ENCODE measurements at places on chromosomes 12 and 14.

DNA sequence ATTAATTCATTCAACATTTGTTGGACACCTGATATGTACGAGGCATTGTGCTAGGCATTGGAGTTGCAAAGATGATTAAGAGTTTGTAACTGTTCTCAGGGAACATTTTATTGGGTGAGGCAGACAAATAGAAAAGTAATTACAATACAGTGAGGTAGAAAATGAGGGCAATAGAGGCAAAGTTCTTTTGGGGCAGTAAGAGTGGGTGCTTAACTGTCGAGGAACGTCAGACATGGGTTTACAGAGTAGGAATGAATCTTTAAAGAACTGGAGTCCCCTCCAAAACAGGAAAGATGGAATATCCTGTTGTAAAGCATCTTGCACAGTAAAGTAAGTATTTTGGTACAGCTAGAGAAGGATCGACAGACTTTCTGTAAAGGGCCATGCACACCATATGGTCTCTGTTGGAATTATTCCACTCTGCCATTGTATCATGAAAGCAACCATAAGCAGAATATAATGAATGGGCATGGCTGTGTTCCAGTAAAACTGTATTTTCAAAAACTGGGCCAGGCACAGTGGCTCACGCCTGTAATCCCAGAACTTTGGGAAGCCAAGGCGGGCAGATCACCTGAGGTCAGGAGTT, 9.1 kb downstream of the CREBL2 start:
- DNase-seq, result no peak

- no peak for DNase-seq
Measured at GRCh38 chr12:80813820-80814219, 97.1 kb downstream of the MYF5 start.

DNA sequence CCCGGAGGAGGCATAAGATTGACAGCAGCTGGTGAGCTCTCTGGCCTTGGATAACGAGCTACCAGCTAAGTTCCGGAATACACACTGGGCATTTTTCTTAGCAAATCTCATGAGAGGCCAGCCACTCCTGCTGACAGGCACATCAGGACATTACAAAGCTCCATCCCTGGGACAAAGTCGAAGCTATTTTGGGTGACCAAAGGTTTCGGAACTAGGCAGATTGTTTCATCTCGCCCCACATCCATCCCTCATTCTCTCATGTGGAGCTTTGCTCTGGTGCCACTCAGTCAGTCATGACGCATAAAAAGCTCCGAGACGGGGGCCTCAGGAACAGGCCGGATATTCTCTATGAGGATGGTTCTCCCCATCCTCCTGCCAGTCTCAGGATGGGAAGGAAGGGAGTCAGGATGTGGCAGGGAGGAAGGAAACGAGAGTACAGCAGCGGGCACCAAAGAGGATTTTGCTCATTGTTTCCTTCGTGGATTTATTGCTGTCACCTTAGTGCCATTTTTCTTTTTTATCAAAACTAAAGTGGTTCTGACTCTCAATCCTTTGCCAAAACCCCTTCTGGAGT, 253.1 kb upstream of the FKBP4 start:
- DNase-seq, result no peak

DNA sequence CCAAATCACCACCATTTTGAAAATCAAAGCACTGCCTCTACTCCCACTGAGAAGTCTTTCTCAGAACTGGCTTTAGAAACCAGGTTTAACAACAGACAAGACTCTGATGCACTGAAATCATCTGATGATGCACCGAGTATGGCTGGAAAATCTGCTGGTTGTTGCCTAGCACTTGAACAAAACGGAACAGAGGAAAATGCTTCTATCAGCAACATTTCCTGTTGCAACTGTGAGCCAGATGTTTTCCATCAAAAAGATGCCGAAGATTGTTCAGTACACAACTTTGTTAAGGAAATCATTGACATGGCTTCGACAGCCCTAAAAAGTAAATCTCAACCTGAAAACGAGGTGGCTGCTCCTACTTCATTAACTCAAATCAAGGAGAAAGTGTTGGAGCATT, 115.0 kb upstream of the NPAS3 start:
- no peak for DNase-seq

GRCh38 chr12:104702565-104703139, 245.9 kb downstream of the CHST11 start:
- no peak for DNase-seq

GRCh38 chr12:6356374-6356820, 14.5 kb upstream of the TNFRSF1A start:
- DNase-seq, result no peak

DNA sequence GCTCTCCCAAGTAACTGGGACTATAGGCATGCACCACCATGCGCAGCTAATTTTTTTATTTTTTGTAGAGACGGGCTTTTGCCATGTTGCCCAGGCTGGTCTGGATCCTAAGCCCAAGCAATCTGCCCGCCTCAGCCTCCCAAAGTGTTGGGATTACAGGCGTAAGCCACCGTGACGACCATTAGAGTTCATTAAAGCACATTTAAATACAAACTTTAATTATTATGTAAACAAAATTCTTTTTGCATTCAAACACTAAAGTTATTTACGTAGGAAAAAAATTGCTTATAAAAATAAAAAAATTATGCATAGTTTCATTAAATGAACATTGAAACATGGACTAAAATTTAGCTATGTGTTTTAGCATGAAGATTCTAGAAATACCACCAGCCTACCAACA, 7.2 kb downstream of the RPAP3 start:
- DNase-seq, result no peak

DNA sequence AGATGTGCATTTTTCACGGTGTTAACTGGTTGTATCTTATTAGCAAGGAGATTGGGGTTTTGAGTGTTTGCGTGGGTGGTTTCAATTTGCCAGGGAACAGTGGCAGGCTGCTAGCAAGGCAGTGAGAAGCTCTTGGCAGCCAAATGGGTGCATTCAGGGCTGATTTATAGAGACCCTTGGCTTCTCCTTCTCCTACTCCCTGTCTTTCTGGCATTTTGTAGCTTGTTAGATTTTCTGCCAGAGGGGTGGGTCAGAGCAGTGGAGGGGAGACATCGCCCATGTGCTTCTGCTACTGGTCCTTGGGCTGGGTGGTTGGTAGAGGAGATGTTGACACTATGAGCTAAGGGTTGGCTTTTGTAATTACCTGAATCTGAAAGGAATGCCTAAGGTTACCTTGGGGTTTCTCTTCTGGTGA, 9.6 kb downstream of the CALM1 start:
- DNase-seq, result no peak

- DNase-seq, result no peak
Measured at GRCh38 chr12:619346-619745, 43.9 kb downstream of the NINJ2 start.

GRCh38 chr12:42546709-42547108, 42.8 kb downstream of the PRICKLE1 start:
- no peak for DNase-seq

DNA sequence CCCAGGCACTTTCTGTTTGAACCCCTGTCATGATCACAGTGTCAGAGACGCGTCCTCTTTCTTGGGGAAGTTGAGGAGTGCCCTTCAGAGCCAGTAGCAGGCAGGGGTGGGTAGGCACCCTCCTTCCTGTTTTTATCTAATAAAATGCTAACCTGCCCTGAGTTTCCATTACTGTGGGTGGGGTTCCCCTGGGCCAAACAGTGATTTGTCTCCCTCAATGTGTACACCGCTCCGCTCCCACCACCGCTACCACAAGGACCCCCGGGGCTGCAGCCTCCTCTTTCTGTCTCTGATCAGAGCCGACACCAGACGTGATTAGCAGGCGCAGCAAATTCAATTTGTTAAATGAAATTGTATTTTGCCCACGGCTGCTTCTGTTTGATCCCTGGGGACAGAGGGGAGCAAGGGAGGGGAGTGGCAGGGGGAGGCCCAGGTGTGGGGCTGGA, 5.1 kb downstream of the SHMT2 start:
- peak; percentile 0 for DNase-seq

GRCh38 chr12:44774815-44775411, 101.2 kb downstream of the NELL2 start:
- peak; percentile 63 for DNase-seq

DNA sequence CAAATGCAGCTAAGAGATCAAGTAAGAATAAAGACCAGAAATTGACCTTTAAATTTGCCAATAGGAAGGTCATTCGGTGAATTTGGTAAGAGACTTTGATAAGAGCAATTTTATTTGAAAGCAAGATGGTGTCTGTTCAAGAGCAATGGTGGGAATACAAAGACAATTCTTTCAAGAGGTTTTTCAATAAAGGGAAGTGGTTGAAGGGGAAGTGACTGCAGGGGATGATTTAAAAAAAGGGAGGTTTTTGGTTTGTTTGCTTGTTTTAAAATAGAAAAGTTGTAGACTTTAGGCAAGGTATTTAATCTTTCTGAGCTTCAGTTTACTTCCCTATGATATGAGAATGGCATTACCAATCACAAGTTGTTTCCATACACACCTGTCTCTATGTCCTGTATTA, 4.3 kb upstream of the APPL2 start:
- no peak for DNase-seq

GRCh38 chr14:42517806-42518500, 911.3 kb downstream of the LRFN5 start:
- no peak for DNase-seq

Measured in activated T-cell treated with anti-CD3 and anti-CD28 coated beads, Interleukin-2, amount 50 U/mL, for 72 hours (primary cell).